CD4-positive, alpha-beta T cell treated with Interleukin-12 subunit alpha and Interleukin-12 subunit beta, for 1 hour (primary cell): ENCODE measurements at places on chromosomes 7 and 10.
A peak's percentile ranks its signal among the peaks of the same experiment; 100 is the strongest.

DNA sequence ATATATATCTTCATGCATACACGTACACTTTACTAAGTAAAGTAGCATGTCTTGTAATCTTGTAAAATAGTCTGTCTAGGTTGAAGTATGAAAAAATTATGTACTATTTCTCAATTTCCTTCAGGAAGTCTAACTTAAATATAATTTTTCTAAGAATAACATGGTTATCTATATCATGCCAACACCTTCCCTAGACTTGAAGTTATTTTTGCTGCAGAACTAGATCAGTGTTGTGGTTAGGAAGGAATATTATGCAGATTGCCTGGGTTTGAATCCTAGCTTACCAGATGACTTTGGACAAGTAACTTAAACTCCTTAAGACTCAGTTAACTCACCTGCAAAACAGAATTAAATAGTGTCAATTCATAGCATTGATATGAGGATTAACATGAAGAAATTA, 142.2 kb upstream of the SEMA3A start:
- no peak for DNase-seq

DNA sequence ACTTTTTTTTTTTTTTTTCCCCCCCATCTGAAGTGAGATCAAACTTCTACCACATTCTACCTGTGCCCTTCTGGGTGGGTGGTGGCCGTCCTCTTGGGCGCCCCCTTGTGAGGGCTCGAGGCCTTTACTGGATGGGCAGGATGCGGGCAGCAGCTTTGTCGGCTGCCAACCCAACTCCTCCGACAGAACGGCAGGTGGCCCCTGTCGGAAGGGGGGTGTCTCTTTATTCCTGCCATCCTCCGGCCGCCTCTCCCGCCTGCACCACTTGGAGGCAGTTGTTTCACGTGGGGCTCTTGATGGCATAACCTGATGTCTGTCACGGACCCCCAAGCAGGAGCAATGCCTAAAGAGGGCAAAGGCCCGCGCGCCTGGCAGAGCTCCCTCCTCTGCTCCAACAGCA, 31.0 kb downstream of the AMZ1 start:
- DNase-seq: peak; percentile 69

GRCh38 chr7:17984288-17984687, 43.4 kb downstream of the PRPS1L1 start:
- no peak for DNase-seq

DNA sequence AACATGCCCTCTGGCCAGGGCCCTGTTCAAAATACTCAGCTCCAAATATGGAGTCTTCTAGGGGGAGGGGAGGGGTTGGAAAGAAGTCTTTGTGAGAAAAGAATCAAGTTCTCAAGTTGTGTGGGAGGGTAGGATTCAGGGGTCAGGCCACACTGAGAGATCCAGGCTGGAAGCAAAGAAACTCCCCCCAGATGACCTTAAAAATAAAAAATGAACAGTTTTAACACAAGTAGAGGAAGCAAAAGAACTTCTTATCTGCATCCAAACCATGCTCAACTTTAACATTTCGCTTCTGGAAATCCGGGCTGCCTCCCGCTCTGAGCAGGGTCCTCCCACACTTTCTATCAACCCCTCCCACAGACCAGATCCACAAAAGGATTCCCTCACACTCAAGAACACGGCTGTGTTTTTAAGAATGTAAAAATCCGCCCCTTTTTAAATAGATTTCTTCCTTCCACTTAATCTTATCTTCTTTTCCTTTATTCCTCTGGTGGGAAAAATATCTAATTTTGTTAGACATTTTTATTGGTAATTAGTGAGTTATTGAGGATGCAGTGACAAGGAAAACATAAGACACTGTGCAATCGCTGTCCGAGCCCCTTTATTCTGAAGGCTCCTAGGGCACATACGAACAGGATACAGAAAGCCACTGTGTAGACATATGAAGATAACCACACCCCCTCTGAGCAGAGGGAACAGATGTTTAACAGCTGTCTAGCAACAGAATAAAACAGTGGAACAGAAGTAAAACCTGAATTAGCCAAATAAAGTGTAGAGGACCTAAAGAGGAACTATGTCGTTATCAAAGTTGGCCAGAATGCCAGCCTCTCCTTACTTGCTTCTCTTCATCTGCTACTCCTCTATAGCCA, 43.8 kb downstream of the CYTH3 start:
- no peak for DNase-seq

- DNase-seq: no peak
Measured at GRCh38 chr10:84683550-84683949, 355.2 kb downstream of the CCSER2 start.

DNA sequence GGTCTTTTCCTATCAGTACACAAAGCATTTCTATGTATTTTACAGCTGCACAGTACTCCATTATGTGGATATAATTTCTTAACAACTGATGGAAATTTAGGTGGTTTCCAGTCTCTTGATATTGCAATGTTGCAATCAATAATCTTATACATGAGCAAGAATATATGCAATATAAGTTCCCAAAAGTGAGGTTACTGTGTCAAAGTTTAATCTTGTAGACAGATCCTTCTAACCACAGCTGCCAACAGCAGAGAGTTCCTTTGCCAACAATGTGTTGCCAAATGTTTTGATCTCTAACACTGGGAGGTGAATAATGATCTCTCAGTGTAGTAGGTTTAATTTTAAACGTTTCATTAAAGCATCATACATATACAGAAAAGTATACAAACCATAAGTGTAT, 54.5 kb downstream of the CUL2 start:
- DNase-seq: no peak

- no peak for DNase-seq
Measured at GRCh38 chr10:97584798-97585438, 729 bp downstream of the HOGA1 start.

- no peak for DNase-seq
Measured at GRCh38 chr7:46192271-46192670, 271.2 kb upstream of the IGFBP3 start.

DNA sequence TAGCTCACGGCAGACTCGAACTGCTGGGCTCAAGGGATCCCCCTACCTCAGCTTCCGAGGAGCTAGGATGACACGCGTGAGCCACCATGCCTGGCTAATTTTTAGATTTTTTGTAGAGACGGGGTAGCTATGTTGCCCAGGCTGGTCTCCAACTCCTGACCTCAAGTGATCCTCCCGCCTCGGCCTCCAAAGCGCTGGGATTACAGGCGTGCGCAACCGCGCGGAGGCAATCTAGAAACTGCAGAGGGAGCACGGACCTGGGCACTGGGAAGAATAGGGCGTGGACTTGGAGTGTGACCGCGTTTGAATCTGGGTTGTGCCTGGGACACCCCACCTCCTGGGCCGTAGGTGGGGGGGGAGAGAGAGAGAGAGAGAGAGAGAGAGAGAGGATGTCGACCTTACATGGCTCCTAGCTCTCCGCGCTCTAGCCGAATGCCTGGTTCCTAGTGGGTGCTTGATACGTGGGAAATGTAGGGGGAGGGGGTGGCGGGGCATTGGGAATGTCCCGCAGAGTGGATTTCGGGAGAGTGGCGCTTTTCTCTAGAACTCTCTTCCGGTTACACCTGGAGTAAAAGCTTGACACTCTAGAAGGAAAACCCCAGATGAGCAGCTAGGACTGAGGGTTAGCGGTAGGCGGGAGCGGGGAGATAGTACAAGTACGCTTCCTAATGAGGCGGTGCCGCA, 1.2 kb upstream of the MAP3K8 start:
- peak; percentile 55 for DNase-seq

DNA sequence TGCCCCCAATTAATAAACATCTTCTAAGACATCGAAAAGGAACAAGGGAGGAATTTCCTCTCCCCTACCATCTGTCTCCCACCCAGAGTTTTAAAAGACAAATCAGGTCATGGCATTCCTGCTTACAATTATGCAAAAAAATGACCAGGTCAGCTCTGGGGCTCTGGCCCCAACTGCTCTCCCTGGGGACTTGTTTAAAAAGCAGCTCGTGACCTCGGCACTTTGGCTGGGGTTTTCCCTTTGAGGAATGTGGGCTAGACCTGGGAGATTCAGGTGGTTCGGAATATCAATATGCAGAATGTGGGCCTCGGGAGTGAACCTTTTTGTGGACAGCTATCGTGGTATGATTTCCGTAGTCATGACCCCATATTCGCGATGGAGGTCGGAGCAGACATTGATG, 648 bp upstream of the RADIL start:
- no peak for DNase-seq

DNA sequence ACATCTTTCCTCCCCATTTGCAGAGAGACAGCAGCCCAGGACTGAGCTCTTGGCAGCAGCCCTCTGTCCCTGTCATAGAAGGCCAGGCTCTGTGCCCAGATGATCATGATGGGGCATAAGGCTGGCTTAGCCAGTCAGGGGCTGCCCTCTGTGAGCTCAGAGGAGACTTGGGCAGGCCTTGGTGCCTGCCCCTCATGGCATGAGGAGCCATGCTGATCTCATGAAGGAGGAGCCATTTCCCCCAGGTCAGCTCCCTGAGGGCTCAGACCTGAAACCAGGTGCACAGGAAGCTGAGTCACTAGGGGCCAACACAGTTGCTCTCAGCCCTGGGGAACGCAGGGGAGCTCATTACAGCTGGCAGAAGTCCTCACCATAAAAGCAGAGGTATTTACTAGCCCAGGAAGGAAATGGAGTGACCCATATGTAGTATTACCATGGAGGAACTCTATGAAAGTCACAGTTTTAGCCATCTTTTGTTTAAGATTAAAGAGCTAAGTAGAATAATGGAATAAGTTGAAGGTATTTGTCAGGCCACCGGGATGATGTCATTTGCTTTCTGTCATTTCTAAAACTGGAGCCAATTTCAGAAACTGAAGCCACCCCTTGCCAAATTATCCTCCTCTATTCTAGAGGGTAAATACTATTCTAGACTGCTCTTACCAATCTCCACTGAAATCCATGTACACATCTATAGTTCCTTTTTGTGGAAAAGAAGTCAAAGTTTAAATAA, 362.4 kb upstream of the ZNF32 start:
- no peak for DNase-seq

DNA sequence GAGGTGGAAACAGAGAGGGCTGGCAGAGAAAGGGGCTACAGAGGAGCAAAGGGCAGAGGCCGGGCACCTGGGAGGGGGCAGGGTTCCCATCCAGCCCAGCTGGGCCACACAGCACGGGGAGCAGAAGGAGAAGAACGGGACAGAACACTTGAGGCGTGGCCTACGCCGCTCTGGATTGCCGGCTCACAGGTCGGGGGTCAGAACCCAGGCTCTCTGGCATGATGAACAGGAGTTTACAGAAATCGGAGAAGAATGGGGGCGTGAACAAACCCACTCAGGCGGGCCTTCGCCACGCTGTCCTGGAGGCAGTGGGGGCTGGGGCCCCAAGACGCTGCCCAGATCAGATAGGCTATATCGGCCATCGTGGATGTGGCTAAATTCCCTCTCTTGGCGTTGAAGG, 362.2 kb upstream of the SHH start:
- DNase-seq: no peak

GRCh38 chr10:4813496-4813895, 12.5 kb upstream of the AKR1E2 start:
- no peak for DNase-seq
